Large intestine (tissue), 12 donors: ENCODE measurements at places on chromosomes 2 and 18. TPM values are rescaled to one million over a fixed set of nuclear protein-coding genes. Genes with fewer than 3 reads are reported as not detected.

PLB1 gene
- 3.2 TPM for polyA plus RNA-seq

DSG4 gene
- polyA plus RNA-seq, result 0.04 TPM

GRCh38 chr2:2859164-2859563 lies 518.5 kb downstream of the EIPR1 start:
- DNase-seq, result no peak
- H3K27ac ChIP-seq, result no peak overlapping the region
- no peaks in the 10 kb centered on the region for H3K27me3 ChIP-seq
- H3K36me3 ChIP-seq, result no peaks in the 10 kb centered on the region
- H3K4me3 ChIP-seq, result no peak overlapping the region
- no peaks in the 10 kb centered on the region for H3K4me1 ChIP-seq

GRCh38 chr2:29632018-29632417 lies 289.4 kb downstream of the ALK start:
- peaks cover 7% of the 10 kb centered on the region for H3K27me3 ChIP-seq
- no peaks in the 10 kb centered on the region for H3K36me3 ChIP-seq
- no peak for DNase-seq
- H3K27ac ChIP-seq, result no peak overlapping the region

RESP18 gene
- 0.46 TPM for polyA plus RNA-seq

ARHGAP15 gene
- polyA plus RNA-seq, result 16.4 TPM

TMEM127 gene
- 40.9 TPM for polyA plus RNA-seq

DNA sequence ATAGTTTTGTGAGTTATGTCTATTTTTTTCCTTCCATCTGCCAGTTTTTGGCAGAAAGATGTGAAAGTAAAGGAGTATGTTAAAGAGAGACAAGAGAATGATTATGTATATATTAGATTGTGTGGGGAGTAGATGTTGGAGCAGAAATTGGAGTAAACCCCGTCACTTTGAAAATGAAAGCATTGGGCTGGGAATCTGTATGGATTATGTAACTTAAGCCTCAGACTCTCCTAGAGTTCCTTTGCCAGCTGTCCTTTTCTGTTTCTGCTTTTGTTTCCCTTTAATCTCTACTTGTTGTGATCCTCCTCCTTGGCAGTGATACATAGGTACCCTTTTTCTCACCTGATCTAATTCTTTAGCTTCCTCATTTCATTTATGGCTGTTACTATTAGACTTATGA lies 19.2 kb downstream of the CCDC138 start:
- no peaks in the 10 kb centered on the region for H3K4me1 ChIP-seq
- DNase-seq, result no peak
- peaks cover 15% of the 10 kb centered on the region for H3K36me3 ChIP-seq
- no peak overlapping the region for H3K27ac ChIP-seq
- H3K4me3 ChIP-seq, result no peak overlapping the region
- no peaks in the 10 kb centered on the region for H3K27me3 ChIP-seq

DNA sequence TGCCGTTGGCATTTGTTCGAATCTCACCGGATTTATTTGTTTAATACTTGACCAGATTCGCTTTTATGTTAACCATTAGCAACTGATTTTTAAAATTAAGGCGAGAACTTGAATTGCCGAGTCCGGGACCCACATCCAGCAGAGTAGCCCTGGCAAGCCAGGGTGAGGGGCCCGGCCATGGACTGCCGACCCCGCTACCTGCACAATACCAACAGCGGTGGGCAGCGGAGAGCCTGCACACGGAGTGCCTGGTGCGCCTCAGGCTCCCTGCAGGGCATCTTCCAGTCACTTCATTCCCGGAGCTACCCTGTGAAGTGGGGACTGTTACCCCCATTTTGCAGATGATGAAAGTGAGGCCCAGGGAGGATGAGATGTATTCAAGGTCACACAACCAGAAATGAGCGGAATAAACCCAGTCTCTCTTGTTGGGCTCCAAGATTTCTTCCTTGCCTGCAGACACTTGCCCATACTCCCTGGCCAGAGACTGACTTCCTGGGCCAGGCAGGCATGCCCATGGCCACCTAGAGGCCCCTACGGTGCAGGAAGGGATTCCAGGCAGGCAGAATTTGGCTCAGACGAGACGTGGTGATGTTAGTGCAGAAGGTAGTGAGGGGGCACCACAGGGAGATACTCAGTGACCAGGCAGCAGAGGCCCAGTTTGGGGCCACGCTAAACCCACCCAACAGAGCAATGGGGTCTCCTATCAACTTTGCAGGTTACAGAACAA lies 2.9 kb downstream of the FBLN7 start:
- H3K4me1 ChIP-seq, result peaks cover 5% of the 10 kb centered on the region
- no peak overlapping the region for H3K4me3 ChIP-seq
- H3K27me3 ChIP-seq, result peaks cover 40% of the 10 kb centered on the region
- DNase-seq, result no peak
- H3K36me3 ChIP-seq, result no peaks in the 10 kb centered on the region
